Astrocyte of the hippocampus (primary cell): ENCODE measurements at places on chromosomes 4 and X.

DNA sequence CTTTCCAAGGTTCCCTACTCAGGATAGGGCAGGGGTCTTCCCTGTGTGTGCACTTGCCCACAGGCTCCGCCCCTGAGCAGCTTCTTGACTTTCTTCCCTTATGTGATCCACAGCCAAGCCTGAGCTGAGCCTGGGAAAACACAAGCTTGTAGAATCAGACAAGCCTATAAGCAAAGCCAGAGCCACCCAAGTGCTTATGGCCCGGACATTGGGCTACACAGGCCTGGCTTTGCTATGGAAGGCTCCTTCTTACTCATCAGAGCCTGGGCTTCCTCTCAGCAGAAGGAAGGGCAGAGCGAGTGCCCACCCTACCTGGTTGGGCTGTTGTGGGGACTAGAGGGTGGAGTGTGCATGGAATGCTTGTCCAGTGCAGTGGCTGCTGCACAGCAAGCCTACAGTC lies 1.3 kb upstream of the TNIP2 start:
- DNase-seq = no peak

- DNase-seq = peak; percentile 28
Measured at GRCh38 chr4:137981277-137981676, 260.9 kb downstream of the SLC7A11 start.

DNA sequence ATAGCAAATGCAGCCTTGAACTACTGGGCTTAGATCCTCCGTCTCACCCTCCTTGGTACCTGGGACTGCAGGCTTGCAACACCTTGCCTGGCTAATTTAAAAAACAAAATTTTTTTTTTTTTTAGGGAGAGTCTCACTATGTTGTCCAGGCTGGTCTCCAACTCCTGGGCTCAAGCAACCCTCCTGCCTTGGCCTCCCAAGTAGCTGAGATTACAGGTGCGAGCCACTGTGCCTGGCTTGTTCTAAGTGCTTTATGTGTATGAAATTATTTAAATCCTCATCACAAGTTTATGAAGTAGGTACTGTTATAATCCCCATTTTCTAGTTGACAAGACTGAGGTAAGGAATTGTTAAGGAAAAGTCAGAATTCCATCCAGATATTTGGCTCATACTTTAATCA lies 43.0 kb downstream of the CLCN3 start:
- no peak for DNase-seq

DNA sequence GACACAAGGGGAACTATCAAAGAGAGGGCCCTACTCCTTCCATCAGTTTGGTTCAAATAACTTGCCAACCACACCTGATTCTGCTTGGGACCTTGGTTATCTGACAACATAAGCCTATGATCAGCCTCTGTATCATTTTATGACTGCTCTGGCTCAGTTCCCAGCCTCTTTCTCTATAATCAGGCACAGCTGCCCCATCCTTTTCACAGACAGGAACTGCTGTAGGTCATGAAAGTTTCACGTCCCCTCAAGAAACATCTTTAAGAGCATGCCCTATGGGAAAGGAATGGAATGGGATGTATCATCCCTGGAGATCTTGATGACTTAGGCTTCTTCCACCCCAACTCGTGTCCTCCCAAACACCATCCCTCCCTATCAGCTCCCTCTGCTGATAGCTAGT lies 243.4 kb downstream of the AR start:
- no peak for DNase-seq

- DNase-seq = no peak
Measured at GRCh38 chrX:44708470-44708869, 135.4 kb upstream of the DUSP21 start.
